Activated naive CD8-positive, alpha-beta T cell treated with anti-CD3 and anti-CD28 coated beads for 36 hours (primary cell): ENCODE measurements at places on chromosomes 2 and 18.
A peak's percentile ranks its signal among the peaks of the same experiment; 100 is the strongest.

DNA sequence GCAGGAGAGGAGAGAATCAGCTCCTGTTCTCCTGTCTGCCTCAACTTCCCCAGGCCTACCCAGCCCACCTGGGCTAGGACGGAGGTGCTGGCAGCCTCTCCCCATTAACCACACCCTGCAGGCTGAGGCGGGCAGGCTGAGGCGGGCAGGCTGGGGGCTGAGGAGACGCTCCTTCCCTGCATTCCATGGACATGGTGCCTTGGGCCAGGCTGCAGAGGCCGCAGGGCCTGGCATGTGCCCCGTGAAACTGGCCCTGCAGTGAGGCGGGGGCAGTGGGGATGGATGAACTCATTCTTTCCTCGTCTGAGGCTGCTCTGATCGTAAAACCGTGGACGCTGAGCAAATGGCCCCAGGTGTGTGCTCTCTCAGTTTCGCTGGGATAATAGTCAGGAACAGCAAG, 84.7 kb upstream of the LAPTM4A start:
- no peak for DNase-seq

GRCh38 chr2:10137053-10137843, 14.7 kb downstream of the RRM2 start:
- no peak for DNase-seq

DNA sequence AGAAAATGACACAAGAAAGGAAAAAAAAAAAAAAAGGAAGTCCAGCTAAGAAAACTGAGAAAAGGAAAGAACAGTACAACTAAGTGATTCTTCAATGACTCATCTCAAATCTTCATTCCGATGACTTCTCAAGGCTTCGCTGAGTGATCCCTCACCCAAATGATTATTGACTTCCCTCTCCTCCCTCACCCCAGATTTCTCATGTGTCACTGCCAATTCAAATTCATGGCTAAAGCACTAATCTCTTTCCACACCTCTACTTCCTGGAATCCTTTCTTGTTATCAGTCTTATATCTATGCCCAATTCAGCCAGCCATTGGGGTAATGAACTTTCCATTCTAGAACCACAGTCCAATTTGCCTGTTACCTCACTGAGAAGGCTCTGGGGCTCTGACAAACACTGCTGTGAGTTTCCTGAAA, 7.2 kb upstream of the ABCB11 start:
- no peak for DNase-seq

GRCh38 chr2:54476852-54477251, 20.7 kb downstream of the SPTBN1 start:
- no peak for DNase-seq

- DNase-seq = no peak
Observed at GRCh38 chr2:220417503-220417902, 790.1 kb downstream of the SLC4A3 start.

DNA sequence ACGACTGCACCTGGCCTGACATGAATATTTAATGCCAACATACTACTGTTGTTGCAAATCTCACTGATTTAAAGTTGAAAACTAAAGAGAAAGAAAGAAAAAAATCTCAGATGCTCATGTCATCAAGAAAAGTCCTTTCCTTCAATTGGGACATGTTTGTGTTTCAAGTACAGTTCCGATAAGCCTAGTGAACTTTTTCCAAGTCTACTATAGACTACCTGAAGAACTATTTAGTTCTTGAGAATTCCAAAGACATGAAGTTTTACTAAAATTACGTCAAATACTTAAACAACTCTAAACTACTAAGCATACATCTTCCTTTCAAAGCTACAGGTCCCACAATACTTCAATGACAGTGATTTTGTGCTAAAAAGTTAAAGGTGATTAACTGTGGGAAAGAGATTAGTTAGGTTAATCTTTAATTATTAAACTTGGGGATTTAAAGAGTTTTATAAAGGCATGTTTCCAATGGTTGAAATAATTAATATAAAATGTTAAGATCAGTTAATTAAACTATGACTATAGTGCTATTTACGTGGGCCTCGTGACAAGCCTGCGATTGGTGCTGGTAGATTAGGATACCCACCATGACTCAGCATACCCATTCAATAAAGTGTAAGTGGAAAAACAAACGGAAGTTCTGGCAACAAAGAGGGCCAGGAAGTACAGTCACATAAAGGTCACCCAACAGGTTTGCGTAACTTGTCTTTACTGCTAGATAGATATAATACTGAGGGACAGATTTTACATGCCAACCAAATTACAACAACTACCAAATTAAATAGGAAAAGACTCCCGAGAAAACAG, 55.5 kb downstream of the SEPTIN10 start:
- DNase-seq = no peak

- no peak for DNase-seq
Observed at GRCh38 chr2:106899786-106900530, 14.0 kb upstream of the ST6GAL2 start.

DNA sequence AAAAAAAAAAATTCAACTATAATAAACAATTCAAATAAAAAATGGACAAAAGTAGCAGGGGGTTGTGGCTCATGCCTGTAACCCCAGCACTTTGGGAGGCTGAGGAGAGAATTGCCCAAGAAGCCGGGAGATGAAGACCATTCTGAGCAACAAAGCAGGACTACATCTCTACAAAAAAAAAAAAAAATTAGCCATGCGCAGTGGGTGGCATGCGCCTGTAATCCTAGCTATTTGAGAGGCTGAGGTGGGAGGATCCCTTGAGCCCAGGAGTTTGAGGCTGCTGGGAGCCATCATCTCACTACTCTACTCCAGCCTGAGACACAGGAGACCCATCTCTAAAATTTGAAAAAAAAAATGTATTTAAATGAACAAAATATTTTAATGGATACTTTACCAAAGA, 4.4 kb upstream of the CACNB4 start:
- no peak for DNase-seq

- no peak for DNase-seq
Observed at GRCh38 chr2:113963965-113964364, 74.1 kb downstream of the ACTR3 start.

- DNase-seq = no peak
Observed at GRCh38 chr2:82478641-82479040, 1980.4 kb downstream of the SUCLG1 start.

DNA sequence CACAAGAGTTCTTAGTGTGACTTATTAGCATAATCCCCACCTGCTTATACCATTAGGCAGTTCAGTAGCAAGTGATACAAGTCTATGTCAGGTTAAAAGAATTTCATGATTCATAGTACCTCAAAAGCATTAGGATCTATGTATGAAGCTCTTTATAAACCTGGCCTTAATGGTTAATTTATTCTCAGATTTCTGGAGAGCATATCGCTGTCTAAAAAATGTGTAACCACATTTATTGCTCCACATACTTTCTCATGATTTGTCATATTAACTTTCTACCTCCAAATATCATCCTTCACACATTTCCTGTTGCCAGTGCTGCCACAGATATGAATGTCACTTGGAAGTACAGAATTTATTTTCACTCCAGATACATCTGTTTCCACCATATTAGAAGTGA, 332.8 kb upstream of the MAP2 start:
- no peak for DNase-seq

- no peak for DNase-seq
Observed at GRCh38 chr2:109382226-109382895, 231.4 kb downstream of the SEPTIN10 start.

DNA sequence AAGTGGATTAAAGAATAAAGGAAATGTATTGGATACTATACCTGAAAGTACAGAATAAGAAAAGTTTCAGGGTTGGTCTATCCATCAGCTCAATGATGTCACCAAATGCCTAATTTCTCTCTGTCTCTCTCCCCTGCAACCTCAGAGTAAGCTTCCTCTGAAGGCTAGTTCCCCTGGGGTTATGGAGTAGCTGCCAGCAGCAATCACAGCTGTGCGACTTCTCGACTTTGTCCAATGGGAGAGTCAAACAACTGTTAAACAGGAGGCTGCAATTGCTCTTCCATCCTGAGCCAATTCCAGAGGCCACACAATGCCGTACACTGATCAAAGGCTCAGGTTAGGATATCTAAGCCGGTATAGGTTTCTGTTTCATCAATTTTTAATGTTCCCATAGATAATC, 95.3 kb upstream of the FANCL start:
- no peak for DNase-seq

DNA sequence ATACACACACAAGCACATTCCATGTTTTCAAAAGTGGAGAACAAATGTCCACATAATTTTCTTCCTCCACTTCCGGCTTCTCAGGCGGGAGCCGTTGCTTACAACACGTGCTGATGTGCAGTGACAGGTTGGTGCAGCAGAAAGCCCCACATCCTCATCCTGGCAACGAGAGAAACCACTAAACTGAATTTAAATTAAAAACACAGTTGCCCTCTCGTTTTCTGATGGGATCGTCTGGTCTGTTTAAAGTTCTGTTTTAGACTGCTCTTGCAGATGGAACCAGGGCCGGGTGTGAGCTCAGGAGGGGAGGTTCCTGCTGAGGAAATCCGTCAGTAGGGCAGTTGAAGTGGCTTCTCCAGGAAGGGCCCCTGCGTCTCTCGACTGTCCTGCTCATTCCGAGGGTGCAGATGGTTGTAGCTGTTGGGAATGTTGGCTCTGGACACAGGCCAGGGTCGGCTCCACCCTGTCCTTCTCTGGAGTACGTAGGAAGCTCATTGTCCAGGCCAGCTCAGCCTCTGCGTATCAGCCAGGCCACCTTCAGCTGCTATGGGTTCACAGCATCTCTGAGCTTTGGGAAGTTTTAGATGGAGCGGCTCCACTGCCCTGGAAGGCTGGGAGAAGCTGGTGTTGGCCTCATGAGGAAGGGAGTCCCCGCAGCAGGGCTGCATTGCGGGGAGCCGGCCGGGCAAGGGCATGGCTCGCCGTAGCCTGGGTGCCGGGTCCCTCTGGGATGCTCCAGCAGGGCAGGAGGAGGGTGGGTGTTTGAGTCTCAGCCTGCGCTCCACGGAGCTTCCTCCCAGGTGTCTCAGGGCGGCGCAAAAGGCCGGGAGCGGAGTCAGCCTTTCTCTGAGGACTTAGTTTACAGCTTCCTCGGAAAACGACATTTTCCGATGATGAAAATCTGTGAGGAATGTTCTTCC, 58.3 kb downstream of the NFATC1 start:
- DNase-seq = no peak

DNA sequence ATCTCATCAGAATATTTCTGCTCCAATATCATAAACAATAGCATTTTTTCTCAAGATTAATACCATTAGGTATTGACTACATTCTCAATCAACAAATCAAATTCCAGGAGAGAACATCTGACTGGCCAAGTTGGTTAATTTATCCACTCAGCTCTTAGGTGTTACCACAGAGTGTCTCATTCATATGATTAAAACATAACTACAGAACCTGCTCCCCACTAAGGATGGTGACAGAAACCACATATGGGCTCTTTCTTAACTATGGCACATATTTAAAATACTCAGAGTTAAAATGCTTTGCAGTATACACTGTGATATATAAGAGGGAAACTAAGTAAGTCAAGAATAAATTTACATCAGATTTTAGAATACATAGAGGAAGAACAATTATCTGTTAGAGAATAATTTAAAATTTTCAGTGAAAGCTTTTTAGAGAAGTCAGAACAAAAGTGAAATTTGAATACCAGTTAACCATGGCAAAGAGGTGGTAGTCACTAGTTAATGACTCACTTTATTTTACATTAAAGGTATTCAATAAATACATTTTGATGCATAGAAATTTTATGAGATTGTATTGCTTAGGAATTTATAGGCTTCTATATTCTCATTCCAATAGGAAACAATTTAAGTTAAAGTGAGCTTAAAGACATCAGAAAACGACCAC, 1120.8 kb upstream of the TMEFF2 start:
- DNase-seq = no peak

- DNase-seq = peak; percentile 25
Observed at GRCh38 chr2:42086500-42086953, 38.7 kb downstream of the PKDCC start.

DNA sequence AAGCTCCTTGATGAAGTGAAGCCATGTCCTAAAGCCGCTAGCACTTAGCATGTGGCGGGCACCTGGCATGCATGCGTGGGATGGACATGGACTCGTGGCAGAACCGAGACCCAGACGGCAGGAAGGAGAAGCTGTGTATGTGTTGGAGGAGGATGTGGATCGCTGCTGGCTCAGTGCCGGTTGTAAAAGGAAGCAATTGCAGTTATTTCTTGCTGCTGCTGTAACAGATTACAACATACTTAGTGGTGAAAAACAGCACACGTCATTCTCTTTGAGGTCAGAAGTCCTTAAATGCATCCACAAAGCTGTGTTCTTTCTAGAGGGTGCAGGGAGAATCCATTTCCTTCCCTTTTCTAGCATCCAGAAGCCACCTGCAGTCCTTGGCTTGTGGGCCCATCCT, 74.6 kb downstream of the AGAP1 start:
- DNase-seq = no peak

GRCh38 chr18:21387886-21388285, 145.9 kb downstream of the GREB1L start:
- no peak for DNase-seq

GRCh38 chr2:85154048-85154753, 21.0 kb downstream of the TCF7L1 start:
- no peak for DNase-seq

DNA sequence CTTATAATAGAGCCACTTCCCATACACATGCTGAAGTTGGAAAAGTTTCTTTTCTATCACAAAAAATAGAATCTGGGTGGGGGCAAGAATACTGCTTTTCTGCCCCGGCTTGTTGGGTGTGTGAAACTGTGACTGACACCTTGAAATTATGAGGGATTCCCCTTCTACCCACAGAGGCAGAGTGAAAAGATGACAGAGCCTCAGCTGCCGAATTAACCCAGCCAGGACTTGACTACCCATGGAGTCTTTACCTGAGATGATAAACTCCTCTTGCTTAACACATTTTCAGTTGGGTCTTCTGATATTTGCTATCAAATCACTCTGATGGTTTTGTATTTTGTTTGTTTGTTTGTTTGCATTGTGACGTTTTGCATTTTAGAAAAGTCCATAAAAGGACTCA, 66.0 kb upstream of the PMAIP1 start:
- no peak for DNase-seq

- no peak for DNase-seq
Observed at GRCh38 chr2:112008910-112009485, 46.1 kb upstream of the TMEM87B start.

DNA sequence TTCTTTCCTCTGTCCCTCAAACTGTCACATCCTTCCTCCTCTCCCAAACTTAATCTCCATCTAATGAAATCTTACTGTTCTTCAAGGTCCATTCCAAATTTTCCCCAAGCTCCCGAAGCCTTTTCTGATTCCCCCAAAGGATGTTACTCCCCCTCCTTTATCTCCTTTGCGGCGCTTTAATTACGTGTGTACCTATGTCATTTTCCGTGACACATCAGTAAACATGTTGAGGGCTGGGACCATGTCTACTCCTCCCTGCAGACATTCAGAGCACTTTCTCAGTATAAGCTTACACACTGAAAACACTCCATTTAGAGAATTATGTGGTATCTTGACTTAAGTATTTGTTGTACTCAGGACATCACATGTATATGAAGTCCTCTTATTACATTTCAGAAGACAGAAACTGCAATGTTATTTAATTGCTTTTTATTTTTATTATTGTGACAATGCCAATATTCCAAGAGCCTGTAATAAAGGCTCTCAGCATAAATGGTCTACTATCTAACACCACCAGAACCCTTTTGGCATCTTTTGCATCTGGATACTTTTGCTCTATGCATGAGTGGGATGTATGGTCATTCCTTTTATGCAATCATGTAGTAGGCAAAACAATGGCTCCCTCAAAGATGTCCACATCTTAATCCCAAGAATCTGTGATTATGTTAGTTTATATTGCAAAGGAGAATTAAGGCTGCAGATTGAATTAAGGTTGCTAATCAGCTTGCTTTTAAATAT, 1.8 kb downstream of the NMI start:
- DNase-seq = no peak
